ENCODE measurements at places on chromosomes 7 and 10.

GRCh38 chr7:16078076-16078952, 343.0 kb downstream of the CRPPA start:
- DNase-seq, result peak; percentile 25

DNA sequence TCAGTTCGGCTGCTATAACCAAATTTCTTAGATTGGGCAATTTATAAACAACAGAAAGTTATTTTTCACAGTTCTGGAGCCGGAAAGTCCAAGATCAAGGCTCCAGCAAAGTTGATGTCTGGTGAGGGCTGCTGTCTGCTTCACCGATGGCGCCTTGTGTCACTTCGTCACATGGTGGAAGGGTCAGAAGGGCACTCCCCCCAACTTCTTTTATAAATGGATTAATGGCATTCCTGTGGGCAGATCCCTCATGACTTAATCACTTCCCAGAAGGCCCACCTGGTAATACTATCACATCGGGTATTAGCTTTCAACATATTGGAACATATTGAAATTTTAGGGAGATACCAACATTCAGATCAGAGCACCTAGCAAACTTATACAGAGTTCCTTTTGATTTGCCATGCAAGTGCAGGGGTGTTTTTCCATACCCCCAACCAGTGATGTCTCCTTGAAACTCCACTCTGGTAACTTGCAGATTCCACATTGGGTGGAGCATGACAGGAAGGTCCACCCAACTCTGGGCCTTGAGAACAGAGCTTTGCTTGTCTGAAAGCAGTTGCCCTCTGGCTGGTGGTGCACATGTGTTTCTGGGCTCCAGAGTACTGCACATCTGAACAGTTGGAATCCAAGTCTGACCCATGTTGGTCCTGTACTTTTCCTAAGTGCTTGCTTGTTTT, 85.1 kb upstream of the KMT2E start:
- no peak for DNase-seq

DNA sequence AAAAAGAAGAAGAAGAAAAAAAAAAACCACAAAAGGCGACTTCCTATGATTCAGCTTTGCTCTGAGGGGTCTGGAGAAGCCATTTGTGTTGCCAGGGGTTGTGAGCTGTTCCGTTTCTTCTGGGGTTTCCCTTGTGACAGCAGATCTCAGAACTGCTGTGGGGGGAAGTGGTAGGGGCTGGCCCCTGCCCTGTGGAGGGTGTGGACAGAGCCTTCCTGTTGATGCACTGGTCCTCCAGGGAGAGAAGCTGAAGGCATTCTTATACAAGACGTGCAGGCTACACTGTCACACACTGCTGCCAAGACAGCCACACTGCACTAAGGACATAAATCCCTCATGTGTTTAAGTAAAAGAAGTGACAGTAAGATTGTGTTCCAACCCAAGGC, 17.3 kb upstream of the CSGALNACT2 start:
- DNase-seq, result no peak

DNA sequence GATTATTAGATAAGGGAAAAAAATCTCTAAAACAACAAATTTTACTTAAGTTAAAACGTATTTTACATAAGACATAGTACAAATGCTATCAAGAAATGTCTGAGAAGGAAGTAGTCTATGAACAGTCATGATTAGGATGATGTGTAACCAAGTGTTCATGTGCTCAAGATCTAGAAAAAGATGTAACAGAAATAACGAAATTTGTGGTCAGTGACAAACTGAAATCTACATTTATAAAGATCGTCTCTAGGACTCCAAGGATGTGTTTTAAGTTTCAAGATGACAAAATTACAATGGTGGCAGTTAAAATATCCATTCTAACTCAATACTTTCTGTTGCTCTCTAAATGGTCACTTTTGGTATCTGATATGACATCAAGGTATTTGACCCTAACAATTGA, 17.2 kb downstream of the PPP3CB start:
- DNase-seq, result no peak

GRCh38 chr10:19966751-19967150, 150.5 kb downstream of the PLXDC2 start:
- no peak for DNase-seq

Measured in AG09309 (cell line).